ENCODE measurements at places on chromosomes 2 and 18.

GRCh38 chr2:120436885-120437603, 91.1 kb downstream of the INHBB start:
- no peak for DNase-seq

- no peak for DNase-seq
These were observed 195.5 kb downstream of the LDLRAD4 start for GRCh38 chr18:13414102-13414501.

DNA sequence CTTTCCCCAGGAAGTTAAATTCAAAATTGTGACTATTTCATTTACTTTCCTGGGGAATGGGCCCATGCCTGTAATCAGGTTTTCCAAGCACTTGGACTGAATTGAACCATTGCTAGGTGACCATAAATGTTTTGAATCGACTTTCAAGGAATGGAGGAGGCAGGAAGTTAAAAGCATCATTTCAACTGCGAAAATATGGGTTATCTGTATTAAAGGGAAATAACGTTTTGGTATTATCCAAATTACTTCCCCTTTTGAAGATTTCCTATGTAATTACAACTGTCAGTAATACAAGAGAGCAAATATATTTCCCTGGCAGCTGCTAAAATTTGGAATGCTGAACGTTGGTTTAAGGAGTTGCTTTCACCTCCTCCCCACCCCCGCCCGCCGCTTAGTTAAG, 19.0 kb downstream of the PNO1 start:
- DNase-seq = no peak

DNA sequence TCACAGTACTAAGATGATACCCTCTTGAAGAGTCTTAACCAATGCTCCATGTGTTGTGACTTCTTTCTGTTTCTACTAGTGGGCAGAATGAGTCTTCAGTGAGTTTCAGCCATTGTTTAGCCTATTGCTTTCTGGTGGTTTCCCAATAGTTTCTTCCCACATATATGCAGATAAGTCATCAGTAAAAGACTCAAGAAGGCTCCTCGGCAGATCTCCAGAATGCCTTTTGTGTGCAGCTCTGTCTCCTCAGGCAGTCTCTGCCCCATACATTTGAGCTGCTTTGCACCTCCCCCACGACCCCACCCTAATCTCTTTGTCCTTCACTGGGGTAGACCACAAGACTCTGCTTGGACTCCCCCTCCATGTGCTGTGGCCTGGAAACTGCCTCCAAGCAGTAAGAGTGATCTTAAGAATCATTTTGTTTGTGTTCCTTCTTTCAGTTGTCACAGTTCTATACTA, 71.6 kb upstream of the CHRNA1 start:
- DNase-seq = no peak

DNA sequence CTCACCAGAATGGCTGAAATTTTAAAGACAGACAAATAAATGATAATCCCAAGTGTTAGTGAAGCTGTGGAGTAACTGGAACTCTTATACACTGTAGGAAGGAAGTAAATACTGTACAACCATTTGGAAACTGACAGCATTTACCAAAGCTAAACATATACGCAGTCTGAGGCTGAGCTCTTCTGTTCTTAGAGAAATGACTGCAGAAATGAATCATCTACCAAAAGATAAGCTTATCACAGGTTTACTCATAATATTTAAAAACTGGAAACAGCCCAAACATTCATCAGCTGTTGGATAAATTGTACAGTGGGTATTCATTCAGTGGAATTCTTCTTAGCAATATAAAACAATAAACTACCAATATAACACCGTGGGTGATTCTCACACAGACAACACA, 218.2 kb upstream of the RAB12 start:
- DNase-seq = no peak

GRCh38 chr2:22748909-22749308, 636.1 kb upstream of the KLHL29 start:
- no peak for DNase-seq
